ENCODE measurements at places on chromosomes 16 and 17.
A peak's percentile ranks its signal among the peaks of the same experiment; 100 is the strongest.

GRCh38 chr16:77928096-77928495 lies 94.3 kb upstream of the CLEC3A start:
- no peak for DNase-seq

DNA sequence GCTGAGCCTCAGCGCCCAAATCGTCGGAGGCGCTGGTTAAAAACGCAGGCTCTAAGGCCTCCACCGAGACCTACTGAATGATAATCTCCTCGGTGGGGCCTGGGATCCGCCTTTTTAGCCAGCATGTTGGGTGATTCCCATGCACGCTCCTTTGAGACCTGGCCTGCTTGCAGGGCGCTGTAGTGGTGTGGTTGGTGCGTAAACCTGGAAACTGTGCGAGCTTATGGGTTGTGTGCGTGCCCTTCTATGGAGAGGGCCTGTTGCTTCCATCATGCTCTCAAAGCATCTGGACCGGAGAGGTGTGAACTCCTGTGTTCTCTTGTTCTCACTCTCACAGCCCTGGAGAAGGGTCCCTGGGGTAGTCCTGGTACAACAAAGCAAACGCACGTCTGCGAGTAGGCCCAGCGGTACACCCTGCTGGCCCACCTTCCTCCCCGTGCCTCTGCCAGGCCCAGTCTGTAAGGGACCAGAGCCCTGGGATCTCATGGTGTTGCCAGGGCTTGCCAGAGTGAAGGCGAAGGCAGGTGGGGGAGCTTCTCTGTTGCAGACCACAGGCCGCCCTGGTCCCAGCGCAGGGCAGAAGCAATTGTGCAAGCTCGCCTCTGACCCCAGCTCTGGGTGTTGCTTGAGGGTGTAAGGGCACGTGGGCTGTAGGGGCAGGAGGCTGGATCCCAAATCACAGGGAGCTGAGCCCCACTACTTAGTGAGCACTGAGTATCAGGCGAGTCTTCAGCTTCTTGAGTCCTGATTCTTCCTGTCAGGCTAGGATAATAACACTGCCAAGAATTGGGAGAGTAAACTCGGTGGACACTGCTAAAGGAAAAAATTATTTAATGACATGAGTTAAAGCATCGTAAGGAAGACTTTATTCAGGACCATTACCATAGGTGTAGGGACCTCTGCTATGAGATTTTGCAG lies 879 bp upstream of the LRRC75A start:
- no peak for DNase-seq

GRCh38 chr17:13557077-13557476 lies 44.7 kb downstream of the HS3ST3A1 start:
- peak; percentile 5 for DNase-seq

GRCh38 chr17:82171750-82172375 lies 40.8 kb downstream of the CCDC57 start:
- no peak for DNase-seq

- DNase-seq: peak; percentile 80
Observed at GRCh38 chr16:53912155-53912554, 208.2 kb downstream of the FTO start.

DNA sequence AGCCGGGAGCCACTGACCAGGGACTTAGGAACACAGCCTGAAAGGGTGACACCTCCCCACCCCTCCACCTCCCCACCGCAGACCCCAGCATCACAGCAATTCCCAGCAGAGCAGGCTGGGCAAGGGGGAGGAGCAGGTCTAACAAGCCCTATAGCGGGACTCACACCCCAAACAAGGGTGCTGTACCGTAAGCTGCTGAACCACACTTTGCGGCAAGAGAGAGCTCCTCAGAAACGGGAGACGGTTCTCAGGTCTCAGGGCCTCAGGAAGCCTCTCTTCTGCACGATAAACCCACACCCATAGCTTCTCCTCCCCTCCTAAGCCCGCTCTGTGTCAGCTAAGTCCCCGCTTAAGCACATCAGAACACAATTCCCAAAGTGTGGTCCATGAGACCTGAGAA lies 11.7 kb upstream of the COTL1 start:
- no peak for DNase-seq

- DNase-seq: no peak
Observed at GRCh38 chr17:79985361-79985942, 50.2 kb downstream of the TBC1D16 start.

- DNase-seq: peak; percentile 9
Observed at GRCh38 chr16:8646326-8647053, 25.0 kb downstream of the METTL22 start.

GRCh38 chr17:34645594-34645993 lies 66.2 kb downstream of the TMEM132E start:
- DNase-seq: no peak

GRCh38 chr17:34556931-34557330 lies 22.5 kb upstream of the TMEM132E start:
- DNase-seq: no peak

DNA sequence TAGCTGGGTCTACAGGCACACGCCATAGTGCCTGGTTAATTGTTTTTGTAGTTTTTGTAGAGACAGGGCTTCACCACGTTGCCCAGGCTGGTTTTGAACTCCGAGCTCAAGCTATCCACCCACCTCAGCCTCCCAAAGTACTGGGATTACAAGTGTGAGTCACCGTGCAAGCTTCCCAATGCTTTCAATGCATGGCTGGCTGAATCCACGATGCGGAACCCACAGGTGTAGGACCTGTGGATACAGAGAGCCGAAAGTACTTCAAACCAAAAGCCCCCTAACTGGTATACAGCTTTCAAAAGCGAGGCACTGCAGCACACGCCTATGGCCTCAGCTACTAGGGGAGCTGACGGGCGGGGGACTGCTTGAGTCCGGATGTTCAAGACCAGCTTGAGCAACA lies 44.8 kb downstream of the METTL16 start:
- no peak for DNase-seq

- peak; percentile 67 for DNase-seq
Observed at GRCh38 chr16:78513838-78514237, 414.4 kb downstream of the WWOX start.

DNA sequence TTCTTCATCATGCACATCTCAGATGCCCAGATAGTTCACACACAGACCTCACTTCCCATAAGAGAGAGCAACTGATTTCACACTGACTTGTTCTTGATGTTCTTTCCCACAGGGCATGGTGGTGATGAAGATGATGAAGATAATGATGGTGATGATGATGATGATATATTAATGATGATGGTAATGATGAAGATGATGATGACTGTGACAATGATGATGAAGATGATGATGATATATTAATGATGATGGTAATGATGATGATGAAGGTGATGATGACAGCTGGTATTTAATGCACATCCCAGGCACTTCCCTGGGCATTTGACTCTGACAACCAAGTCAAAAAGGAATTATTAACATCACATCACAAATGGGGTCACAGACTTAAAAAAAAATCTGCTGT lies 225.2 kb downstream of the MAF start:
- no peak for DNase-seq

GRCh38 chr16:88444826-88445582 lies 8.1 kb upstream of the ZFPM1 start:
- no peak for DNase-seq

- DNase-seq: no peak
Observed at GRCh38 chr17:82385559-82386254, 14.1 kb downstream of the UTS2R start.

GRCh38 chr17:41579484-41580243 lies 7.0 kb downstream of the KRT14 start:
- DNase-seq: peak; percentile 94

DNA sequence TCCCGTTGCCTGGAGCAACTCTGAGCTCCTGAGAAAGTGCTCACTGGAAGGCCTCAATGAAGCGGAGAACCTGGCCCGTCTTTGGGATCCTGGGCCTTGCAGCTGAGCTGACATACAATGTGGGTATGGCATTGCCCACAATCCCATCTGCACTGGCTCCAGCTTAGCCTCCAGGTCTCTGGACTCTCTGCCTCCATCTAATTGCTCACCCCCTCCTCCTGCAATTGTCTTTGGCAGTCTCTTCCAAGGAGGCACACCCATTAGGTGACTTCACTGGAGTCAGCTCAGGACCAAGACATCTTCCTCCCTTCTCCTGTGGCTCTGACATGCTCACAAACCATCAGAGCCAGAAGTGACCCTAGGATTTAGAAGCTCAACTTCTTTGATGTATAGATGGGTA lies 1.5 kb downstream of the DLX4 start:
- DNase-seq: no peak

GRCh38 chr17:8947201-8947600 lies 18.3 kb downstream of the PIK3R5 start:
- no peak for DNase-seq

- DNase-seq: no peak
Observed at GRCh38 chr16:86673956-86674453, 95.7 kb downstream of the FOXL1 start.

DNA sequence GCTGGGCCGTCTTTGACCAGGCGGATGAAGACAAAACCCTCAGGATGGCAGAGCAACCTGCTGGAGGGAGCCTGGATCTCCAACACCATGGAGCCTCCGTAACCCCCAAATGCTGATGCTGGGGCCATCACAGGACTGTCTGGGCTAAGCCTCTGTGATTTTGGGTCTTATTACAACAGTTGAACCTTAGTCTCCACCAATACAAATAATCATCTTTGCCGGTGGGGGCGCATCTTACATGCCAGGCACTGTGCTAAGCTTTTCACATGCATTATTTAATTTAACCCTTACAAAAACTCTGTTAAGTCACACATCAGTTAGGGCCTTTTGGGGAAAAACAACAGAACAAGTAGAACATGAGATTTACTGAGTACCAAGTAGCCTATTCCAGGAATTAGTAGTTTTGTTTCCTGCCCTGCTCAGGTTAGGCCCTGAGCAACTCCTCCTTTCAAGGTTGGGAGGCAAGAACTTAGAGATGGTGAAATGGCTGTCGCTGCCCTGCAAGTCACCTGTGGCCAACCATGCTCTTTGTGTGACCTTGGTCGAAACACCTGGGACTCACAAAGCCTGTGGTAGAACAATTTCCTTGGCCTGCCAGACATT lies 8.9 kb upstream of the ITGAM start:
- DNase-seq: no peak

- DNase-seq: no peak
Observed at GRCh38 chr16:23974223-23974622, 138.4 kb downstream of the PRKCB start.

- peak; percentile 75 for DNase-seq
Observed at GRCh38 chr17:36858119-36859002, 78.9 kb upstream of the LHX1 start.

- no peak for DNase-seq
Observed at GRCh38 chr16:11107780-11108465, 148.1 kb downstream of the SOCS1 start.

DNA sequence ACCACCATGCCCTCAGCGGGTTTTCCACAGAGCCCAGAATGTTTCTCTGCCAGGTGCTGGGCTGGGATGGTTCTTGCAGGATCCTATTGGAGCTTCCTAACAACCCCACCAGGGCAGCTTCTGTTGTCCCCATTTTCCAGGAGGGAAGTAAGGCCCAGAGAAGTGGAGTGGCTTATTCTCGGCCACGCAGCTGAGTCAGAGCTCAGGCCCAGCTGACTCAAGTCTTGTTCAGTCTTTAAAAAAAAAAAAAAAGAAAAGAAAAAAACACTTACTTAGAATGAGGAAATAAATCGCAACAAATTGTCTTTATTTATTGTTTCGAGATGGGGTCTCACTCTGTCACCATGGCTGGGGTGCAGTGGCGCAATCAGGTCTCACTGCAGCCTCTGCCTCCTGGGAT lies 413.0 kb downstream of the CPPED1 start:
- DNase-seq: peak; percentile 5

GRCh38 chr17:56319531-56319930 lies 166.3 kb downstream of the ANKFN1 start:
- peak; percentile 62 for DNase-seq

DNA sequence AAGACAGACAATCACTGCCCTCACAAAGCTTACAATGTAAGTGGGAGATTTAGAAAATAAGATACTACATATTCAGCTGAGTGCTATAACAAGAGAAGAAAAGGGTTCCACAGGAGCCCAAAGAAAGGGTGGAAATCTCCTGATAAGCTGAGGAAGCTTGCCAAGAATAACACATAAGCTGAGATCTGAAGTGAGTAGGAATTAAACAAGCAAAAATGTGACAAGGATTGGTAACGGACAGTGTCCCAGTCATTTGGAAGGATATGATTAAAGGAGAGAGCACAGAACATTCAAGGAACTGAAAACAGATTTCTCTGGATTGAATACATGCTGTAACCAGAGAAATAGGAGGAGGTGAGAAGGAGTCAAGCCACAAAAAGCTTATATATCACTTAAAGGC lies 13.0 kb downstream of the CDYL2 start:
- no peak for DNase-seq

GRCh38 chr17:50169121-50169764 lies 3.4 kb downstream of the SGCA start:
- DNase-seq: peak; percentile 50

- no peak for DNase-seq
Observed at GRCh38 chr17:62692721-62693431, 65.4 kb downstream of the MRC2 start.

DNA sequence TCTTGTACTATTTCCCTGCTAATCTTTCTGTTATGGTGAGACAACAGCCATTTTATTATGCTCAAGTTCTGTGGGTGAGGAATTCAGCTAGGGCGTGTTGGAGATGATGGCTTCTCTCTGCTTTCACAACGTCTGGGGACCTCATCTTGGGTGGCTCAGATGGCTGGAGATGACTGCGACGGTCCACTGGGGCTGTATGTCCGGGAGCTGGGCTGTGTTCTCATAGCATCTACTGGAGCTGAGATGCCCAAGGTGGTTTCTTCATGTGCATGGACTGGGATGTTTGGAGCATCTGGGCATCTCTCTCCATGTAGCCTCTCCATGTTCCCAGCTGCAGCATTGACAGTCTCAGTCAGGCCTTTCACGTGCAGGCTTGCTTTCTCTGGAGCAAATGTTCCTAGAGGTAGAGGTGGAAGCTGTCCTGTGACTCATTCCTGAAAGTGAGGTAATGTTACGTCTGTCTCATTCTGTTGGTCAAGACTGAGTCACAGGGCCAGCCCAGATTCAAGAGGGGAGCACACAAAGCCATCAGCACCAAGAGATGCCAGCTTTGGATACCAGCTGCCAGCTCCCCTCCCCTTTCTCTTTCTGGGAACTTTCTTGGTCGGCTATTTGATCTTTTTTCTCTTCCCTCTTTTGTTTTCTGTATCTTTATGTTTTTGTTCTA lies 96.2 kb downstream of the RAP1GAP2 start:
- peak; percentile 98 for DNase-seq

DNA sequence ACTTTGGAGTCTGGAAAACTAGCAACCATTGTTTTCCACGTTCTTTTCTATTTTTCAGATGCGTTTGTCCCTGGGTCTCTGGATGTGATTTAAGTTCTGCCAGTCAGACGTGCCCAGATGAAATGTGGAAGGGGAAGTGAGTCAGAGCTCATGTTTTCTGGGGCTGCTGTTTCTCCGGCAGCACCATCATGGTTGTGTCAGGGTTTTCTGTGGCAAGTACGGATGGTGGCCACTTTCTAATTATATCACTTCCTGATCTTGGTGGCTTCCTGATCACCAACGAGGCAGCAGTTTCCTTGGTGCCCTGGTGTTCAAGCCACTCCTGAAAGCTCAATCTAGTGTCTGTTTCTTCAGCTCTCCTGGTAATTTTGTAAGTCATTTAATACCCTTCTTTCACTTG lies 31.4 kb upstream of the PMFBP1 start:
- peak; percentile 62 for DNase-seq
